Kidney epithelial cell (primary cell): ENCODE measurements at places on chromosomes 3 and 15.

- peak; percentile 48 for DNase-seq
Measured at GRCh38 chr3:24704496-24704895, 209.8 kb upstream of the THRB start.

- no peak for DNase-seq
Measured at GRCh38 chr15:32743411-32744140, 25.8 kb downstream of the GREM1 start.

GRCh38 chr3:128276146-128276435 is 122.8 kb downstream of the EEFSEC start:
- DNase-seq = no peak

DNA sequence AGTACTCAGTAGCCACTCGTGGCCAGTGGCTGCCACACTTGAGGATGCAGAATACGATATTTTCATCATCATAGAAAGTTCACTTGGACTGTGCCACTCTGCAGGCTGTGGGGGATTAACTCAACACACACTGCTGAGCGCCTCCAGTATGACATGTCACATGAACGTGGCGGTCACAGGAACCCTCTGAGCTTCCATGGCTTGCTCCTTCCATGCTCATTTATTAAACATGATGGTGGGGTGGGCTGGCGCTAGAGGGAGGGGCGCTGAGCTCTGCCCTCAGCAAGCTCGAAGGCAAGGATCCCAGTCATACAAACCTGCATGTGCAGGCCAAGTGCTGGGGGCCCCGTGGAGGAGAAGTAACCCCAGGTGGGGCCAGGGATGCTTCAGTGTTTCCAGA is 85.5 kb downstream of the WNT7A start:
- no peak for DNase-seq

DNA sequence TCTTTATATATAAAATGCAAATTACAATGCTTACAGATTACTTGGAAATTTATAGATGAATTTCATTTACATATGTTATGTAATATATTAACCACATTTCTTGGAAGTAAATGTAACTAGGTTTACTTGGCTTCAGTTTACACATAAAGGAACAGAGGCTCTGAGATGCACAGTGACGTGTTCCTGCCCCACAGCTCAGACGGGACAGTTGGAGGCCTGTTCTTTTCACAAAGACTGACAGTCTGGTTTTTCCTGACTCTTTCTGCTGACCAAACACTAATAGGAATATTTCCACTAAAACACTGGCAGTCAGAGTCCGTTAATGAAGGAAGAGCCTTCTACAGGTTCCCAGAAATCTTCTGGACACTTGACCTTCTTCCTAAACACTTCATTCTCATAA is 336.1 kb downstream of the MFSD1 start:
- DNase-seq = no peak

- no peak for DNase-seq
Measured at GRCh38 chr3:190338717-190339116, 16.5 kb upstream of the CLDN1 start.

- no peak for DNase-seq
Measured at GRCh38 chr15:80182611-80183261, 29.9 kb downstream of the FAH start.

DNA sequence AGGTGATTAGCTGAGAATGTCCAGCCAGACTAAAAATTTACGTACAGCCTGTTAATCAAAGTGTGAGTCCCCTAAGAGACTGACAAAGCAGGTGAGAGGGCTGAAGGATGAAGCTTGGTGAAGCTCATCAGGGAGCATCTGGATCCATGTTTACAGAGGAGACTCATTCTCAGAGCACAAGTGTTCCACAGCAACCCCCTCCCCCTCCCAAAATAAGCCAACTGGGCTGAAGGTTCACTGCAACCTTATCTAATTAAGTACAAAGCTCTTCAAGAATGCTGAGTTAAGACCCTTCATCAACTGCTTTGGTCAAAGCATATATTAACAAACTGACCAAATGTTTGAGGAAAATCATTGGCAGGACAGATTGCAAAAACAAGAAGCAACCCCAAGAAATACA is 262.6 kb upstream of the ZNF385D start:
- no peak for DNase-seq
